ENCODE measurements at places on chromosomes 5 and 9.

GRCh38 chr5:40141418-40141817, 538.3 kb upstream of the PTGER4 start:
- no peak for DNase-seq

DNA sequence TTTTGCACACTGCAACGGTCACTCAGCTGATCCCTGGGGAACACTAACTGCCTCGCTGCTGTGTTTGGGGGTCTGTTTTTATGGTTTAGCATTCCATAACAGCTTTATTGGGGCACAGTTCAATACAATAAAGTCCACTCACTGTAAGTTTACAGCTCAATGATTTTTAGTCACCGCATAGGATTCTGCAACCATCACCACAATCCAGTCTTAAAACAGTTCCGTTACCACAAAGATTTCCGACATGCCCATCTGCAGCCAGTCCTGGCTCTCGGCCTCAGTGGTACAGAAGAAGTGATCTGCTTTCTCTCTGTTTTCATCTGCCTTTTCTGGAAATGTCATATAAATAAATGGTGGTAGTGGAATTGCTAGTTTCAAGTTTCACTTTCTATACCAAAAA, 23.6 kb downstream of the OR2V2 start:
- no peak for DNase-seq

- no peak for DNase-seq
Measured at GRCh38 chr9:132367613-132368313, 13.0 kb upstream of the SETX start.

- no peak for DNase-seq
Measured at GRCh38 chr5:158727771-158728311, 371.9 kb downstream of the EBF1 start.

DNA sequence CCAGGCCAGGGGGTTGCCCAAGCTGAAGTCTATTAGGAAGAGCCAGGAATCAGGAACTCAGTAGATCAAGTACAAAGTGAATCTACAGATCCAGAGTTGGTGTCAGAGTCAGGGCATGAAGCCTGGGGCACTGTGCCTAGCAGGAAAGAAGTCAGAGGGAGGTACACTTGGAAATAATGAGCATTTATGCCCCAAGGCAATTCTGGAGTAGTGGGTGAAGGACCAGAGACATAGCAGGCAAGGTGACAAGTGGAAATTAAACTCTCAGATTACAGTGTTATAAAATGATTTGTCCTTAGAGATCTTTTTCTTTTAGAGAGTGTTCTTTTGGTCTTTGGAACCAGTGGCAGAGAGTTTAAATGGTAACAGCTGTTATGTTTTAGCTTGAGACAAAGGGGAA, 138.0 kb downstream of the ADAMTSL1 start:
- DNase-seq, result no peak

DNA sequence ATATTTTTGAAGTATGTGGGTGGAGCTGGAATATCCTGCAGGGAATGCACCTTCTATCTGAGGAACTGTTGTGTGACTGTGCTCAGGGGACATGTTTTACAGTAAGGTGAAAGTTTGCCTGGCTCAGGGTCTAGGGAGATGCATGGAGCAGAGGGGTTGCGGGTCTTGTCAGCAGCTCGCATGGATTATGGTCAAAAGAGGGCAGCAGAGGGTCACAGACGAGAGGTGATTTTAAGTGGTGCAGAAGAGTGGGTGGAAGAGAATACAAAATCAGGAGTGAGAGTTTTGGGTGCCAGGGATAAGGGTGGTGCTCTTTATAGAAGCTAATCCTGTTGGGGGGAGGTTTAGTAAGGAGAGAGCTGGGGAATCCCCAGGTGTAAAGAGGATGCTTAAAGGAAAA, 53.5 kb upstream of the GRIN3A start:
- no peak for DNase-seq

DNA sequence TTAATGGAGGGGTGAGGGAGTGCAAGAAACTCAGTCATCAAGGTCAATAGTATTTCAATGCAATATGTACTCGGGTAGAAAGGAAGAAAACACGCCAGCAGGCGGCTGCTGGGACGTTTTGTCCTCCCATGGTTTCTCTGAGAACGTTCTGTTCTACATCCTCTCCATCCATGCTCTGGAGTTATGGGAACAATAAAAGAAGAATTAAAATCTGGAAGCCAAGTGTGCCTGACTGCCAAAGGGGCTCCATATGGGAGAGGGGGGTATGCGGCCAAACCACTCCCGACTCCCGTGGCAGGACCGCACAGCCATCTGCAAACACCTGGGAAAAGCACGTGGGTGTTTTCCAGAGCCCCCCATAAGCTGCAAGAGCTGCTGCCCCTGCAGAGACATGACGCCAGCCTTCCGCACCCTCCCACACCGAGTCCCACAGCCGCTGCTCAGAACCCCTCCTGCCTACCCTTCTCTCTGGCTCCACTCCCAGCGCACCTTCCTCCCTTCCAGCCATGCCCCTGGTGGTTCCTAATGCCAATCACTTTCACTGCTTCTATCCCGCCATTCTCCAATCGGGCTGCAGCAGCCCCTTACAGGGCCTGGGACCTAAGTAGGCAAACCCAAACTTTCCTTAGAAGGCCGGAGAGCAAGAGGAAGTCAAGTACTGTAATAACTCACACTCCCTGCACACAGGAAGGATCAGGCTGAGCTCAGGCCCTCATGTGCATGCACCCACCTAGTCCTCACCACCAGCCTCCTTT, 241.6 kb downstream of the SYK start:
- no peak for DNase-seq

DNA sequence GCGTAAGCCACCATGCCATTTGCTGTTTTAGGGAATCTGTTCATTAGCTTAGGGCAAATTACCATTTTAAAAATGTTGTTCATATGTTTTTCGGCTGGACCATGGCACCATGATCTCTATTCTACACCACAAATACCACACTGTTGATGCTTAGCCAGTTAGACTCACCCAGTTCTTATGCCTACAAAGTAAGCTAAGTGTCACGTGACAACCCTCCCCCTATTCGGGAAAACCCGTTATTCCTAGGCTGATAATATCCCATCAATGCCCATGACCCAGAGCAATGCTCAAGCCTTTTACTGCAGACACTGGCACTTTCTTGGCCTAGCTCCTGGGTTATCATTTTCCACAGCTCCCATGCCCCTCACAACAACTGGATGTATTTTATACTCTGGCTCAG, 280.3 kb upstream of the KLF9 start:
- DNase-seq, result no peak

- no peak for DNase-seq
Measured at GRCh38 chr5:167573370-167574127, 717.9 kb upstream of the WWC1 start.

Measured in stimulated activated CD8-positive, alpha-beta memory T cell treated with anti-CD3 and anti-CD28 coated beads, Interleukin-4, amount 100 ng/mL, for 1 hour (primary cell).